T-helper 2 cell treated with Interferon-gamma antibody and Interleukin-4, amounts not matched to agents 100 ng/mL and 5 ng/mL, for 36 hours (primary cell): ENCODE measurements at places on chromosomes 12 and 14. TPM values are rescaled to one million over a fixed set of nuclear protein-coding genes. Genes with fewer than 3 reads are reported as not detected.

BEGAIN gene
- total RNA-seq = 2.2 and 2.8 TPM in 2 replicates

NPFF gene
- not detected in 2 replicates for total RNA-seq

CAPZA3 gene
- not detected in 2 replicates for total RNA-seq

G2E3 gene
- total RNA-seq = 27.9 and 38.5 TPM in 2 replicates

TEX52 gene
- 0.16 TPM in 1 of 2 replicates, not detected in the other for total RNA-seq

CLEC6A gene
- total RNA-seq = 0.09 TPM in 1 of 2 replicates, not detected in the other

GLT8D2 gene
- total RNA-seq = 0.16 TPM in 1 of 2 replicates, not detected in the other

TMCC3 gene
- not detected in 2 replicates for total RNA-seq

ZNF891 gene
- 2.3 and 2.4 TPM in 2 replicates for total RNA-seq

TCL1A gene
- not detected in 2 replicates for total RNA-seq
